ENCODE measurements at places on chromosomes 5 and 9. TPM values are rescaled to one million over a fixed set of nuclear protein-coding genes. Genes with fewer than 3 reads are reported as not detected.
A peak's percentile ranks its signal among the peaks of the same experiment; 100 is the strongest.

DNA sequence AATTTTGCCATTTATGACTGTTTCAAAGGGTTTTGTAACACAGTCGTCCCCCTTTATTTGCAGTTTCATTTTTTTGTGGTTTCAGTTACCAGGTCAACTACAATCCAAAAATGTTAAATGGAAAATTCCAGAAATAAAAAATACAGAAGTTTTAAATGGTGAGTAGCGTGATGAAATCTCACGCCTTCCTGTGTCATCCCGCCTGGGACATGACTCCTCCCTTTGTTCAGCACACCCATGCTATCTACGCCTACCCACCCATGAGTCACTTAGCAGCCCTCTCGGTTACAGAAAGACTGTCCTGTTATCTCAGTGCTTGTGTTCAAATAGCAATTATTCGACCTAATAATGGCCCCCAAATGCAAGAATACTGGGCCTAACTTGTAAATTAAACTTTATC, 765.3 kb upstream of the ADAMTS16 start:
- H3K4me1 ChIP-seq, result no peaks in the 10 kb centered on the region
- no peaks in the 10 kb centered on the region for H3K36me3 ChIP-seq
- no peaks in the 10 kb centered on the region for H3K27me3 ChIP-seq
- DNase-seq, result no peak

GRCh38 chr5:73816656-73817420, 190.8 kb downstream of the ARHGEF28 start:
- no peak for DNase-seq
- no peak overlapping the region for H3K27ac ChIP-seq
- no peak overlapping the region for H3K4me3 ChIP-seq
- H3K36me3 ChIP-seq, result no peaks in the 10 kb centered on the region

DNA sequence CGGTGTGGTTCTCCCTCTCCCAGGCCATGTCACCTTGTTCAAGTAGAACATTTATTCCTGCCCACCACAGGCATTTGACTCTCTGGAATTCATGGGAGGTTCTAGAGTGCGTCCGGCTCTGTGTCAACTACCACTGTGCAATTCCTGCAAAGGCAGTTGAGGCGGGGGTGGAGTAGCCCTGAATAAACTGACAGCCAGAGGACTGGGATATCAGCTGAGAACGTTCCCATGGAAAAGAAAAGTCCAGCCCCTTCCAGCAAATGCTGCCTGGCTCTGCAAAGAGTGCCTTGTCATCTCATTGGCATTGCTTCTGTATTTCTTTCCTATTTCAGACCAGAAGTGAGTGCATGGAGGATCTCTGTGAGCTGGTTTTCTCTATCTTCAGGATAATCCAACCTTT, 18.9 kb upstream of the MEGF9 start:
- no peaks in the 10 kb centered on the region for H3K36me3 ChIP-seq
- H3K27ac ChIP-seq, result no peak overlapping the region
- peak; percentile 75 for DNase-seq
- H3K27me3 ChIP-seq, result no peaks in the 10 kb centered on the region
- no peak overlapping the region for H3K4me3 ChIP-seq
- H3K4me1 ChIP-seq, result peaks cover 39% of the 10 kb centered on the region

DNA sequence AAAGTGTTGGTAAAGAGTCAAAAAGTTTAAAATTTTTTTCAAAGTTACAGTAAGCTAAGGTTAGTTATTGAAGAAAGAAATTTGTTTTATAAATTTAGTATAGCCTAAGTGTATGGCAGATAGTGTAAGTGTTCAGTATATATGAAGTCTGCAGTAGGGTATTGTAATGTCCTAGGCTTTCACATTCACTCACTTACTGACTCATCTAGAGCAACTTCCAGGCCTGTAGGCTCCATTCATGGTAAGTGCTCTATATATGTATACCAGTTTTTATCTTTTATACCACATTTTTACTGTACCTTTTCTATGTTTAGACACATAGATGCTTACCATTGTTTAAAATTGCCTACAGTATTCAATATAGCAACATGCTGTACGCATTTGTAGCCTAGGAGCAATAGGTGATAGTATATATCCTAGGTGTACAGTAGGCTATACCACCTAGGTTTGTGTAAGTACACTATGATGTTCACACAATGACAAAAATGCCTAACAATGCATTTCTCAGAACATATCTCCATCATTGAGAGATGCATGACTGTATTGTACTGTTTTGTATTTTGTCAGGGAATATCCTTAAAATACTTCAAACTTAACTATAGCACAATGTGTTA, 38.5 kb downstream of the CYSTM1 start:
- H3K4me3 ChIP-seq, result no peak overlapping the region
- no peak overlapping the region for H3K27ac ChIP-seq
- no peaks in the 10 kb centered on the region for H3K36me3 ChIP-seq
- H3K27me3 ChIP-seq, result no peaks in the 10 kb centered on the region

DNA sequence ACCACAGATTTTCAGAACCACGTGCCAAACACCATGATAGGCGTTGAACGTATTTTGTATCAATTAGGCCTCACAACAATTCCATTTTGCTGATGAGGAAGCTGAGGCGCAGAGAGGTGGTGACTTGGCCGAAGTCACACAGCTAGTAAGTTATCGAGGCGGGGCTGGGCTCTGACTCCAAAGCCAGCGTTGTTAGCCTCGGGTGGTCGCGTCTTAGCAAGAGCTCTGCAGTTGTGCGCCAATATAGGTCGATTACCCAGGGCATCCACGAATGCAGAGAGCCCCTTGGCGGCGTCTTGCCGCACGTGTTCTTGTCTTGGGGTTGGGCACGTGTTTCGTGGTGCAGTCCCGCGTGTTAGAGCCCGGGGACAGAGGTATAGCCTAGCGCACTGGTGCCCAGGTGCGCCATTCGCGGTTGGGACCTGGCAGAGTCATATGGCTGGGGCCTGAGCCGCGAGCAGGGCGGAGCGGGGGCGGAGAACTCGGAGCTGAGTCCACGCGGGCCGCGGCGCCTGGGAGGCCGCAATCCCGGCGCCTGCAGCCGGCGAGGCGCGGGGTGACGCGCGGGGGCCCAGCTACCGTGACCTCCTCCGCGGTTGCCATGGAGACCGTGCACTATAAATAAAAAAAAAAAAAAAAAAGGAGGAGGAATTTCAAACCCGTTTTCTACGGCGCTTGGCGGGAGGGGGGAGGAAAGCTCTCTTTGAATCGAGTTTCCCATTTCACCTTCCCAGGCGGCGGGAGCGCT, 62.3 kb downstream of the CXXC5 start:
- peak overlapping the region; percentile 69 for H3K27ac ChIP-seq
- H3K36me3 ChIP-seq, result no peaks in the 10 kb centered on the region
- H3K27me3 ChIP-seq, result no peaks in the 10 kb centered on the region
- no peaks in the 10 kb centered on the region for H3K4me1 ChIP-seq
- H3K4me3 ChIP-seq, result peak overlapping the region; percentile 60
- DNase-seq, result no peak

- no peaks in the 10 kb centered on the region for H3K27me3 ChIP-seq
- peaks cover 33% of the 10 kb centered on the region for H3K4me1 ChIP-seq
- H3K27ac ChIP-seq, result no peak overlapping the region
- no peaks in the 10 kb centered on the region for H3K36me3 ChIP-seq
- DNase-seq, result no peak
- H3K4me3 ChIP-seq, result no peak overlapping the region
Measured at GRCh38 chr9:114235033-114235661, 79.8 kb downstream of the COL27A1 start.

DNA sequence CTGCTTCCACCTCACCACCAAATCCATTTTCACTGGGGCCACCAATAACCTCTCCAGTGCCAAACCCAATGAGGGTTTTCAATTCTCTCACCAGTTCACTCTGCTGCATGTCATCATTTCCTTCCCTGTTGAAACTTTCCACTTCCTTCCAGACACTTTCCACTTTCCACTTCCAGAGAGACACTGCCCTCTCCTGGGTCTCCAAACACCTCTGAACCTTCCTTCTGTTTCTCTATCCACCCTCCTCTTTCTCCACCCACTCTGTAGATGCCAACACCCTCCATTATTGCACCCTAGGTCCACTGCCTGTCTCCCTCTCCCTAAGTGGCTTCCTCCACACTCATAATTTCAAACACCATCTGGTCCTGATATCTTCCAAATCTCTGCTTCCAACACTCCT, 39.6 kb downstream of the PDE6A start:
- no peak overlapping the region for H3K4me3 ChIP-seq
- H3K4me1 ChIP-seq, result no peaks in the 10 kb centered on the region
- H3K27me3 ChIP-seq, result no peaks in the 10 kb centered on the region
- H3K36me3 ChIP-seq, result no peaks in the 10 kb centered on the region
- no peak for DNase-seq

DNA sequence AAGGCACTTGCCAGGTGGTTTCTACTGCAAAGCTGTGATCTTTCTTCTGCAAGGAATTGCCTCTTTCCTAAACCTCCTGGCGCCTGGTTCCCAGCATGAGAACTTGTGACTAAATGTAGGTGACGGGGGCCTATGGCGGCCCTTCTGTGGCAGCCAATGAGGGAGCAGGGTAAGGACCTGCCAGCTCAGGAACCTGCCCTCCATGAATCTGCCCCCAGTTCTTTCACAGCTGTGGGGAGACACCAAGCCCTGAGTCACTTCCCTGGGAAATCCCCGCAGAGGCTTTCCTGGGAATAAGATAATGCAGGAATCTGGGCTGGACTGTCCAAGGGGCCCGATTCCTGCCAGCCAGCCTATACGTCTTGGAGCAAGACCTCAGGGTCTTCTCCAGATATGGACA, 56.7 kb upstream of the CTNNA1 start:
- no peaks in the 10 kb centered on the region for H3K36me3 ChIP-seq
- peaks cover 15% of the 10 kb centered on the region for H3K4me1 ChIP-seq
- no peak overlapping the region for H3K4me3 ChIP-seq
- H3K27me3 ChIP-seq, result no peaks in the 10 kb centered on the region
- H3K27ac ChIP-seq, result no peak overlapping the region
- no peak for DNase-seq

GRCh38 chr5:78293851-78294247, 649 bp downstream of the AP3B1 start:
- peak overlapping the region; percentile 91 for H3K4me3 ChIP-seq
- H3K27ac ChIP-seq, result peak overlapping the region; percentile 90
- no peaks in the 10 kb centered on the region for H3K36me3 ChIP-seq
- H3K27me3 ChIP-seq, result no peaks in the 10 kb centered on the region
- DNase-seq, result no peak
- peaks cover 25% of the 10 kb centered on the region for H3K4me1 ChIP-seq

The HAPLN1 gene
- total RNA-seq, result 0.12 TPM

GRCh38 chr9:80839821-80840675, 849.3 kb downstream of the TLE1 start:
- H3K4me1 ChIP-seq, result no peaks in the 10 kb centered on the region
- H3K4me3 ChIP-seq, result no peak overlapping the region
- H3K36me3 ChIP-seq, result no peaks in the 10 kb centered on the region
- H3K27me3 ChIP-seq, result no peaks in the 10 kb centered on the region
- no peak for DNase-seq
- H3K27ac ChIP-seq, result no peak overlapping the region

DNA sequence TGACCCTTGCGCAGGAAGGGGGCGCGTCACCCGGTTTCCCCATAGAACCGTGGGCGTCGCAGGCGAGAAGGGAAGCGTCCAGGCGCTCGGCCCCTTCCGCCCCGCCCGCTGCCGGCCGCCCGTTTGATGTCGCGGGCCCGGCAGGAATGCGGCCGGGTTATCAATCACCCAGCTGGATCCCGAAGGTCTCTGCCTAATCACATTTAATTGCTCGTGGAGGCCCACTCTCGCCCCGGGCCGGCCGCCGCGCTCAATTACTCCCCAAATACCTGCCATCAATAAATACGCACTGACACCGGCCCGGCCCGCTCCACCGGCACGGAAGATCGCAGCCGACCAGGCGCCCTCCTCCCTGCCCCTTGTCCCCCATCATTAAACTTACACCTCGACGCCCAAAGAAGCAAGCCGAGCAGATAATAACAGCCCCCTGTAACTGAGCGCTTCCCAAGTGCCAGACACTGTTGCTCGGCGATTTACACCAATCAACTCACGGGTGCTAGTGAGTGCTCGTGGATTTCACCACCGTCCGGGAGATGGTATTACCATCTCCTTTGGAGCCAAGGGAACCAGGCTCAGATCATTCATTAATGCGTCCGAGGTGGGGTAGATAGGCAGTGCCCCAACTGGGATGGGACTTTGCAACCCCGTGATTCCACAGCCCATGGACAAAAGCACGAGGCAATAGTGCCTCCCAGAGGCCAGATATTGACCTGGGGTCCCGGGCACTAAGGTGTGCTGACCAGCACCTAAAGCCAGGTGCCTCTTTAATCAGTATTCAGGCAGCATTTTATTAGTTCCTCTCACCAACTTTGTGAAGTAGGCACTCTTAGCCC, 11.3 kb downstream of the MSX2 start:
- no peak overlapping the region for H3K27ac ChIP-seq
- H3K4me3 ChIP-seq, result no peak overlapping the region
- no peak for DNase-seq
- H3K4me1 ChIP-seq, result no peaks in the 10 kb centered on the region

DNA sequence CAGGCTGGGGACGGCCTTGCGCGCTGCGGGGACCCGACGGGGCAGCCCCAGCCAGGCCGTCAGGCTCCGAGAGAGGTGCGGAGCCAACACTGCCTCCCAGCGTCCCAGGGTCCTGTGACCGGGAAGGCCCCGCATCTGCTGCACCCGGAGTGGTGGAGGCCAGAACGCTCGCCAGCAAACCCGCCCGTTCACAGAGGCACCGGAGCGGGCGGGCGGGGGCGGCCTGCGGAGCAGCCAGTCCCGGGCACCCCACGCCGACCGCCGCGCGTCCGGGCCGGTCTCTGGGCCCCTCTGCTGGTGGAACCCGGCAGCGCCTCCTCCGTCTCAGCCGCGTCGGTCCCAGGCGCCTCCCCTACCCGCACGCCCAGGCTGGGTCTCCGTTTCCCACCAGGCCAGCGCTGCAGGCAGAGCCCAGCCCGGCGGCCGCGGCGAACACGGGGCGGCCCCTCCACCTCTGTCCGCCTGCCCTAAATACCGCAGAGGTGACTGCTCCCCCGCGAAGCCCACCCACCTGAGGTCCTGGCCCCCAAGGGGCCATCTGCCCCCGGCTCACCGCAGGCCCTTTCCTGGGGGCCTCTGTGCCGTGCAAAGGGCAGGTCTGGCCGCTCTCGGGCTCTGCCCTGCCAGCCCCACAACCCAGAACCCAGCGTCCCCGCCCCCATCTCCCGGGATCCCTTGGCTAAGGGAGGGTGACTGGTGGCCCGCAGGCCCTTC, 15.9 kb downstream of the EXD3 start:
- H3K36me3 ChIP-seq, result no peaks in the 10 kb centered on the region
- peak overlapping the region; percentile 66 for H3K27ac ChIP-seq
- peak overlapping the region; percentile 54 for H3K4me3 ChIP-seq
- no peak for DNase-seq

GRCh38 chr5:8945972-8946371, 599.9 kb downstream of the SEMA5A start:
- H3K4me1 ChIP-seq, result no peaks in the 10 kb centered on the region
- H3K27me3 ChIP-seq, result no peaks in the 10 kb centered on the region
- H3K4me3 ChIP-seq, result no peak overlapping the region
- H3K27ac ChIP-seq, result no peak overlapping the region

The EIF4E1B gene
- total RNA-seq, result not detected
